ENCODE measurements at places on chromosomes 7 and 10. TPM values are rescaled to one million over a fixed set of nuclear protein-coding genes. Genes with fewer than 3 reads are reported as not detected.

The ECHDC3 gene
- 9.3 TPM for total RNA-seq

The DPYSL4 gene
- 26.3 TPM for total RNA-seq

The PRKCQ gene
- 11.8 TPM for total RNA-seq

DNA sequence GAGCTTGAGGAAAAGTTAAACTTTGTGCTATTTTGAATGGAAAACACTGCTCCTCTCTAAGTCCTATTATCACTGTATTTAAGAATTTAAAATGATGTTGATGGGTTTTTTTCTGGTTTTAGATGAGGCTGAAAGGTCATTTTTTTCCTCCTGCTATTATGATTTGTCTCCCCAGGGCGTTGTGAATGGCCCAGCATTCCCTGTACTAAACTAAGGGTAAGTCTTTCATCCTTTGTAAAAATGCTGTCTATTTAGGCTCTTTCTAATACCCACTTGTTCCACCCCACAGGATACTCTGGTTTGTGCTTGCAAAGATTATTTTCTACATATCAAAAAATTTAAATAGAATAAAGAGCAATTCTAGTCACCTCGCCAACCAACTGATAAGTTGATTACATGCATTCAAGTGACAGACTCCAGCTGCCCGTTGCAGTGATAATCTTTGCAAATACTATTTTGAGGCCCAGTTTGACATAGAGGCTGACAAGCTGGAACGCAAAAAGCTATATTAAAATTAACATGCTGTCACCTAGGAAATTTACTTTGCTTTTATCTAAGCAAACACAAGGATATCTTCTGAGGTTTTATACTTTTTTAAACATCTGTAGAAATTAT, 222.3 kb upstream of the TMEM229A start:
- no peak for DNase-seq

The TMEM213 gene
- not detected for total RNA-seq

GRCh38 chr7:140404565-140405065, 757 bp downstream of the RAB19 start:
- DNase-seq, result no peak

DNA sequence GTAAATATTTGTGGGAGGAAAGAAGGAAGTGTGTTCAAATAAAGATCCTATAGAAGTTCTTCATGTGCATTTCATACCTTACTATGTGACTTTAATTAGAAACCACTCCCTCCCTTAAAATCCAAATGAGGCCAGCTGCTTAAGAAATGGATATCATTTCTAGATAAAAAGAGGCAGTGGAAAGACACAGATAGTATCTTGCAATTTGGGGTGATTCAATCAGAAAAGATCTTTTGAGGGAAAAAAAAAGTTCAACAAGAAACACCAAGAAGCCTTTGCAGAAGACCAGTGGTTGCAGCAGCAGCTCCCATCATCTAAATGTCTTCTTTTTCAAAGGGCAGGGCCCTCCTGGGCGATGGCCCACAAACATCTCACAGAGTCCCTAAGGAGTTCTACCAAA, 200.1 kb downstream of the LRRN3 start:
- DNase-seq, result no peak

DNA sequence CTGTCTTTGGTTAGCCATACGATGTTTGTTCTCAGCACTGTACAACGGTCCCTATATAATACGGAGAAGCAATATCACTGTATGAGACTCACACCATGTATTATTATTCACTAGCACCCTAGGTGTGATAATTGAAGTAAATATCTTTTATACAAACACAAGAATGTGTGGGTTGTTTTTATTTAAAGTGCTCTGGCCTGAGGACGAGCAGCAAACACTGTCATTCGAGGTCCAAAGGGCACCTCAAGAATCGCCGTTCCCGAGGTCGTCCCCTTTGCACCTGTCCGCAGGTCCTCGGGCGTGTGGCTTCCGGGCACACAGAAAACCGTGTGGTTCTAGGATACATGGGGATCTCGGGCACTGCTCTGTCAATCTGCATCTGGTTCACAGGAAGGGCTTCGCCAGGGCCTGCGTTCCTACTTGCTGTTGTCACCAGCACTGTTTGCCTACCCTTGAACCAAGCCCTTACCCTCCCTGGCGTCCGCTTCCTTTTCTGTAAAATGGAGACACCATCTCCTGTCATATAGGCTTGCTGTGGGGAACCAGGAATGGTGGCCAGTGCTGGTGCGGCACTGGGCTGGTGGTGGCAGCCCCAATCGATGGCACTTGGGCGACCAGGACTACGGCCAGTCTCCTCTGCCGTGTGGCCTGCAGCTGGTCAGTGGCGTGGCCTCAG, 28.5 kb upstream of the SH2B2 start:
- DNase-seq, result no peak

DNA sequence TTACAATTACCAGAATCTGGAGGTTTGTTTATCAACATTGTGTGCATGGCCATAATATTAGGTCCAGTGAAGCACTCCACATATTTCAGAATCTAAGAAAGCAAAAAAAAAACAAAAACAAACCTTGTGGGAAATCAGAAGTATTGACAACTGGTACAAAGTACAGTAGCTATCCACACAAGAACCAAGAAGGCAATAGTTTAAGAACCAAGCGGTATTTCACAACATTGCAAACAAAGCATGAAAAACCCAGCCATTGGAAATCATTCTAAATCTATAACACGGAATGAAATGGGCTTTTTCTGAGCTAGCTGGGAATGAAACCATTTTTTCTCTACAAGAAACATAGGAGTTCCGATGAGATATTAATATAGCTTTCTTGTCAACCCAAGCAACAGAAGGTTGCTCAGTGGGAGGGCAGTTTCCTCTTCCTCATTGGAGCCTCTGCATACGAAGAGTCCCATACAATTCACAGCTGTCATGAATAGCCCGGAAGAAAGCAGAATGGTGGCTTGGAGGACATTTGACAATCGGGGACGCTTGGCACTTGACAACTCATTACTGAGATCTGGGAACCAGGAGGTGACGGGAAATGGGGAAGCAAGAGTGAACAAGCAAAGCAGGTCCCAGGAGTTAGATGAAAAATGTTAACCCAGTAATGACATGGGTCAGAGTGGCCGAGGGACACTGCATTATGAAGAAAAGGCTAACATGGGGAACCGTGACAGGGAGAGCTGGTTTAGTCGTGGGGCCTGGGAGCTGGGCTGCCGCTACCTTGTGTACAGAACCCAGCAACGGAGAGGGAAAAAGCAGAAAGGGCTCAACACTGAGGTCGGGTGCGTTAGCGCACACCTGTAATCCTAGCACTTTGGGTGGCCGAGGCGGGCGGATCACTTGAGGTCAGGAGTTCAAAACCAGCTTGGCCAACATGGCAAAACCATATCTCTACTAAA, 7.8 kb downstream of the PHYH start:
- DNase-seq, result no peak

- DNase-seq, result no peak
These were observed 50.1 kb downstream of the HK1 start for GRCh38 chr10:69328380-69328735.

DNA sequence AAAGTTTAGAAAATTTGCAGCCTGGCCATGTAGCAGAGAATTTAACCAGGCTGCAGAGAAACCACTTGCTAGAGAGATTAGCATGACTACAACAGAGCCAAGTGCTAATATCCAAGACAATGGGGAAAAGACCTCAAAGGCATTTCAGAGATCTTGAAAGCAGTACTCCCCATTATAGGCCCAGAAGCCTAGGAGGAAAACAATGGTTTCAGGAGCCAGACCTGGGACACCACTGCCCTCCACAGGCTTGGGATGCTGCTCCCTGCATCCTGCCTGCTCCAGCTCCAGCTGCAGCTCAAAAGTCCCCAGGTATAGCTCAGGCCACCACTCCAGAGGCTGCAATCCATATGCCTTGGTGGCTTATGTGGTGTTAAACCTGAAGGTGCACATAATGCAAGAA, 101.5 kb upstream of the TMEM72 start:
- peak; percentile 88 for DNase-seq

- no peak for DNase-seq
These were observed 100.6 kb upstream of the MDFIC start for GRCh38 chr7:114821030-114821900.

DNA sequence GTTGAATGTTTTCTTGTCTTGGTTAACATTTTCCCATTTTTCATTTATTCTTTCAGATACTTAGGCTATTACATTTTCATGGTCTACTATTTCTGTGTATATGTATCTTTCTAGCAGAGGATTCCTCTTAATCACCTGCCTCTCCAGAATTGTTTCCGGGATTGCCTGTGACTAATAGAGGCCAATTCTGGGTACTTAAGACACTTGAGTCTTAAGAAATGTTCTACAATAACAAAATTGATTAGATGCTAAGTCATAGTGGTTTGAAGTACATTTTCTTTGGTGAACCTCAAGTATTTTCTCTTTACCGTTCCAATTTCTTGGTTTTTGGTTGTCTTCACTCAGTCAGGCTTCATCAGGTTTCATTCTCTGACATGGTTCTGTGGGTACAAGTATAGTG, 26.4 kb downstream of the BBS9 start:
- DNase-seq, result no peak

- DNase-seq, result no peak
These were observed 610.6 kb downstream of the SDK1 start for GRCh38 chr7:3911685-3912084.

DNA sequence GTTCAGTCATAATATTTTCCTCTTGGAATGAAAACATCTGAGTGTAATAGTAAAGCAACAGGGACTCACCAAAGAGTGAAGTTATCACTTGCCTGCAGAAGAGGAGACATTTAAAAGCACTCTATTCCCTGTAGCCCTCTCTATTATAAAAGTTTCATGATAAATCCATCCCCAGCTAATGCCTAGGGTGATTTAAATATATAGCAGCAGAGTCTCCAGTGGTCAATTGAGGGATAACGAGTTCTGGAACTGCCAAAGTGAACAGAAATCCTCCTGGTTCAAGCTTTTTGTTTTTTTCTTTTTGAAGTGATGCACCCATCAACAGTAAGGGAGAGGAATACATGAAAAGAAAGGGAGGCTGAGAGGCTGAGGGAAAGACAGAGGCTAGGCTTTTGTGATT, 87.3 kb downstream of the EVX1 start:
- DNase-seq, result no peak

GRCh38 chr10:129841590-129841989, 122.5 kb downstream of the EBF3 start:
- DNase-seq, result no peak

- no peak for DNase-seq
These were observed 9.1 kb downstream of the MAP3K8 start for GRCh38 chr10:30443049-30443448.

The HOXA13 gene
- not detected for total RNA-seq
